ENCODE measurements at places on chromosomes 4 and X. TPM values are rescaled to one million over a fixed set of nuclear protein-coding genes. Genes with fewer than 3 reads are reported as not detected.

The ITGB1BP2 gene
- 7.8 TPM for total RNA-seq

The GAGE1 gene
- not detected for total RNA-seq

The HDX gene
- total RNA-seq, result 2.4 TPM

The UGT2A1 gene
- not detected for total RNA-seq

The HS3ST1 gene
- not detected for total RNA-seq

The PABPC1L2A gene
- not detected for total RNA-seq

The TACR3 gene
- not detected for total RNA-seq

The HS6ST2 gene
- total RNA-seq, result 1.8 TPM

DNA sequence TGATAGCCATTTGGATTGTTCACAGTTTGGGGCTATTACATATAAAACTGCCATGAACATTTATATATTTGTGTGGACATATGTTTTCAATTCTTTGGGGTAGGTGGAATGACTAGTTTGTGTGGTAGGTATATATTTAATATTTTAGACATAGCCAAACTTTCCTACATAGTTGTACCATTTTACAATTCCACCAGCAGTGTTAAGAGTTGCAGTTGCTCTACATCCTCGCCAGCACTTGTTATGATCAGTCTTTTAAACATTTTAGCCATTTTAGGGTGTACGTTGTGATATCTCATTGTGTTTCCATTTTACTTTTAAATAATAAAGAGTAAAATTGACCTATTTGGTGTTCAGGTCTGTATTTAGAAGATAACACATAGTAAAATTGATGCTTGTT lies 76.6 kb downstream of the ZFX start:
- no peak for DNase-seq

- peak; percentile 24 for DNase-seq
Observed at GRCh38 chr4:53365121-53365485, 758 bp downstream of the SCFD2 start.

DNA sequence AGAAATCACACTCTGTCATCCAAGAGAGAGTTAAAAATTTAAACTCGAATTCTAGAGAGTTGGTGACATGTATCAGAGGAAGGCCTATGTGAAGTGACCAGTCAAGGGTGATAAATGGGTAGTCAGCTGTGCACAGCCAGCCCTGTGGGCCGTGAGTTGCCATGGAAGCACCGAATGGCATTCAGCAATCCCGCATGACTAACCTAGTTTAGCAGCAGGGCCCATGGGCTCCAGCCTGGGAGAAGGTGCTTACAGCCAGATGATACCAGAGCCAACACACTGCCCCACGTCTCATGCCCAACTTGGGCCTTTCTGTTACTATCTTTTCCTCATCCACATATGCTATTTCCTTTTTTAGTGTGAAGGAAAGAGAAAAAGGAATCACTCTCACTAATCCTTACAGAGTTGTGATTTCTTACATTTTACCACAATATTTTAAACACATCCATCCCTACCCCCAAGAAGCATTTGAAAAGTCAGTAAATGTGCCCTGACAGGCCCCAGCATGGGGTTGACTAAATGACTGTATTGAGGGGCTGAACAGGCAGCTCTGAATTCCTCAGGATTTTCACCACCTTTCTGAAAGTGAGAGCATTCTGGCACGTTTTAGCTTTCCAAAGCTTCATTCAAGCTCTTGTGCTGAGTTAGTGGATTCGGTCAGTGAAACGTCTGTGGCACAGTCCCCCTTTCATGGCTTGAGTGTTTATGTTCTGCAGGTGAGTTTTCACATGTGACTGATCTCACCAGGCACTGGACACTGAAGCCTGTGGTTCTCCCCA lies 104.2 kb downstream of the AFF1 start:
- DNase-seq, result no peak

DNA sequence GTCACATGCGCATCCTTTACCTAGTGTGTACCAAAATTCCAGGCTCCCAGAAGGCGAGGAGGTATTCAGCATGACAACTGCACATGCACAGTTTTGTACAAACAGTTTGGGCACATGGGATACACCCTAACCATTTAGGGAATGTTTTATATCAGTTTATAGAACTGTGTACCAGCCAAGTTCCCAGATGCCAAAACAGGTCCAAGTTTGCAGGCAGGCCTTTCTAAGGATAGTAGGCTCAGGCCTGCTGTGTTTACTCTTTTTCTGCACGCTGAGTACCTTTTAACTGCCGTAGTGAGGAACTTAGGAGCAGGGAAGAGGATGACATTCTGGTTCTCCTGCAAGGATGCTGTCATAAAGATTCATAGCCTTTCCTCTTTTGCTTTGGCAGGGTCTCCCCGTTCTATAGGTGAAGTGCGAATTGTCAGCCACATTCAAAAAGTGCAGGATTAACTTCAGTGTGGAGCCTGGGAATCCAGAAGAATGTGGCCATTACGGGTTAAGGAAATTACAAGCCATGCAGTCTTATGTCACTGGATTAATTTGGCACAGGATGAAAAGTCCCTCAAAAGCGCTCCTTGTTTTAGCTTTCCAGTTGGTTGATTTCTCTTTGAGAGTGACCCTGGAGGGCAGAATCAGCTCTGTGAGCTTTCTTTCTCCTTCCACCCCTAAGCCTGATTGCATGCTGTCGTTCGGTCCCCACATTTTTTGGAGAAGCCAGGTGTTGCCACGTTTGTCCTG lies 259.8 kb downstream of the ARHGAP10 start:
- no peak for DNase-seq

GRCh38 chrX:38293741-38294140 lies 33.6 kb downstream of the RPGR start:
- DNase-seq, result no peak

GRCh38 chrX:50188859-50189600 lies 11.8 kb downstream of the AKAP4 start:
- no peak for DNase-seq
